ENCODE measurements at places on chromosomes 3 and 15.

DNA sequence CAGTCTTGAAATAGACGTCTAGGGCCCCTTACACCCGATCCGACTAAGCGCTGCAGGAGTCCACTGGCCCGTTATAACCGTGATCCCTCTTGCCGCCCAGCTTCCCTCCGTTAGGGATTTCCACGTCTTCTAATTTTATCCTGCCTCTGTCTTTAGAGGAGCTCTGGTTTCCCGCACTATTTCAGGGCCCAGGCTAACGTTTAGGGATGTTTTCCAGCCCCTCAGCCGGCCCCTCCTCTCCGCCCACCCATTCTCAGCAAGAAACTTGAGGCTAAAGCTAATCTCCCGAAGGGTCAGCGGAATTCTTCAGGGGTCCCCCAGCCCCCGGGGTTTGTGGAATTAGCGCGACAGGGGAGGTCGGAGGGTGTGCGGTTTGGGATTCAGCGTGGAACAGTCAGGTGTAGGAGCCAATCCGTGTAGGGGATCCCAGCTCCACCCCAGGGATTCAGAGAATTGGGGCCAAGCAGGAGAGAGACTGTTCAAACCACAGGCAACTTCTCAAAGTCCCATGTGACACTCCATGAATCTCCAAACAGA lies 1.6 kb downstream of the PTX3 start:
- no peak for DNase-seq

DNA sequence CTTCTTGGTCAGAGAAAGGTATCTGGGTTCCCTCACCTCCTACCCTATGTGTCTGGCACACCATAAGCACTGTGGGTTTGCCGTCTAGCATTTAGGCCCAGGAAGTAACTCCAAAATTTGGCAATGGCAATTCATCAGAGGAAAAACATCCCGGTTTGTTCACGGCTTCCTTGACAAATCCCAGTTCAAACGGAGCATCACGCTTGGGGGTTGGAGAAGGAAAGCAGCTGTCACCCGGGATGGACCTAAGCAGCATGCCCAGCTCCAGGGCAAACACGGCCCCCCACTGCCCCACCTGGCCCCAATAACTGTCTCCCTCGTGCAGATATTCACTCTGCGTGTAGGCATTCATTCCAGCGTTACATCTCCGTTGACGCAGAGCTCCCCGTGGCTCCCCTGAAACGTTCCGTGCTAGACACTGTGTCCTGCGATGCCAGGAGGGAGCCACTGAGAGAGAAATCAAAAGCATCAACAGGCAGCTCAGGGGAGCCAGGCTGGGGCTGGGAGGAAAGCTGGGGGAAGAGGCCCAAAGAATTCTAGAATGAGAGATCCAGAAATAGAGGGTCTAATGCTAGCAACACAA lies 41.4 kb downstream of the NTRK3 start:
- no peak for DNase-seq

- DNase-seq, result no peak
Observed at GRCh38 chr3:182305881-182306665, 487.2 kb upstream of the ATP11B start.

- no peak for DNase-seq
Observed at GRCh38 chr3:113501597-113501996, 13.4 kb downstream of the SPICE1 start.

DNA sequence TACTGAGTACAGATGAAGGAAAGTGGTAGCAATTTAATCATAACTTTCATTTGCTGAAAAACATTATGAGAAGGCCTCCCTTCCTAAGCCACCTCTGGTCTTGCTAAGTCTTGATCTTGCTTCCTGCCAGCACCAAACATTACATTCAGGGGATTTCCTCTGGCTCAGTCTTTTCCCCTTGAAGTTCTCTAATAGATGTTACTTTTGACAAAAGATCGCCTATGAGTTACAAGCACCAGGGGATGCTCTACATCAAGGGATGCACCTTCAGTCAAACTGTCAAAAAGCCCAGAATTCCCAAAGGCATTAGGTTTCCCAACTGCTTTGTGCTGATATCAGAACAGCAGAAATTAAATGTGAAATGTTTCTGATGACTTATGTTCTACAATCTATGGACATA lies 47.3 kb downstream of the AQP9 start:
- no peak for DNase-seq

DNA sequence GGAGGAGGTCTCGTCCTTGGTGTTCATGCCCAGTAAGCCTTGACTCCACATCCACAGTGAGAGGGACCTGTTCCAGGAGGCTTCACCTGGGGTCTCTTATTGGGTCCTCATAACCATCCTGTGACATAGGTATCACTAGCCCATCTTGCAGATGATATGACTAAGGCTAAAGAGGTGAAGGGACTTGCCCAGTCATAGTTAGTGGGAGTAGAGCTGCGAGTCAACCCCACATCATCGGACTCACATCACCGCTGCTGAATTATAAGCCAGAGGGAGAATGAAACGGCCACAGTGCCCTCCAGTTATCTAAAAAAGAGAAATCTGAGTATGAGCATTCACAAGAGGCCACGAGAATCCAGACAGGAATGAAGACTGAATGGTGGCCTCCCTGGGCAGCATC lies 66.0 kb downstream of the MESD start:
- DNase-seq, result no peak

DNA sequence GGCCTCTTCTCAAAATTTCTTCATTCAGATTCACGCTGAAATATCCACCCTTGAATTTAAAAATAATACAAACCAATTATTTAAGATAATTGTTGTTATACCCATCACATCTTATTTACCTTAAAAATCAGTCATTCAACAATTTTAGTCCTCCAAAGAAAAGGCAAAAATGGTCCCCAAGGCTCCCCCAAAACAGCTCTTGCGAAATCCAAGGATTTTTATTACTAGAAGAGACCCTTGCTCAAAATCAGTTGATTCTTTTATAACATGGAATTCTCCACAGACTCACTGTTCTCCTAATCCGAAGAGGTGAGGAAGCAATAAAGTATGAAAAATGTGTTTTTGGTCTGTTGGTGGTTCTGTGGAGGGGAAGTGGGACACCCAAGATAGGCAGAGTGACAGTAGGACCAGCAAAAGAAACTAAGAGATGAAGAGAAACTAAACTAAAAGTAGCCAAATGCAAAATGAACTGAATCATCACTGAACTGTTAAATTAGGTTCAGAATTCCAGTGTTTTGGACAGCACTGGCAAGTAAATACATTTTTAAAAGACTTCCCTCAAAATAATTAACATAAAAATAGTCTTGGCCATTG lies 19.1 kb upstream of the PLCH1 start:
- no peak for DNase-seq

GRCh38 chr3:120488296-120488695 lies 37.5 kb upstream of the FSTL1 start:
- no peak for DNase-seq

DNA sequence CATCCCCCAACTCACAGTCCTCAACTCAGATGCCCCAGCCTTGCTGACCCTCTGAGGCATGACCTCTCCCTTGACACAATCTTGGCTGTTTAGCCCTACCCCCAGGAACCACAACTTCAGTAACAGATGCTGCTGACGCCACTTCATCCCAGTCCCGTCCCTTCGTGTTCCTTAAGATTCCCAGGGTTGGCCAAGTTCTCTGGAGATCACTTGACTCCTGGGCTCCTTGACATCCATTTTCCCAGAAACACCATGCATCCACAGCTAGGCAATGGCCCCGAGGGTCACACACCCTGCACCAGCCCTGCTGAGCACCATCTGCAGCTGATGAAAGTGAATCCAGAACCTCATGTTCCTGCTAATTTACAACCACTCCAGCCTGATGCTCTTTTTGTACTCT lies 6.9 kb downstream of the RTP2 start:
- no peak for DNase-seq

DNA sequence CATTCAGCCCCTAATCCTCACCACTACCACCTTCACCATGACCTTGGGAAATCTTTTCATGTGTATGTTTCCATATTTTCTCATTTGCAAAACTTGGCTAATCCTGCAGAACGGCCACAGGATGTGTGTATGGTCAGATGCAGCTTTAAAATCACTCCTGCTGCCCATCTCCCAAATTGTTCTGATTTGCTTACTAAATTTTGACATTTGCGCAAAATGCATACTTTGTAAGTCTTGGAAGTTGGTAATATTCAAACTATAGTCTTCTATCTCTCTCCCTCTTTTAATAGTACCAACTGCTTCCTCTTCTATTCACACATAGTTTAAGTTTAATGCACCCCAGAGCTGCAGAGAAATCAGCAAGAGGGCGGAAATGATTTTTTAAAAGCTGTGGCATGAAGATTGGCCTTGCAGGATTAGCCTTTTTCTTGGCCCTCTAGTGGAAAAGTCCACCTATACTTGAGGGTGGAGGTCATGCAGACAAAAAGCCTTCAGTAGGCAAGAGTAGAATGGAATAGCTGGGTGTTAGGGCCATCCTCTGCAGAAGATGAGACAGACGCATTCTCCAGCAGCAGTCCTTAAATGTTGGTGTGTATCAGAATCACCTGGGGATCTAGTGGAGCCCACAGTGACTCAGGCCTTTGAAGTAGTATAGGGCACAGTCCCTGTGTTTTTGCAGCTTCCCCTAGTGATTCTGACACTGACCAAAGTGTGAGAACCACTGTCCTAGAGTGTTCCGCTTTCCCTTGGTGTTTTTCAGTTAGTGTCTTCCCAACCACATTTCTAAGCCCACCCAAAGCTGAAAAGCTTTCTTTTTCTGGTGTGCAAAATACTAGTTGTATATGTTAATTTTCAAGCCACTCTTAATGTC lies 181.7 kb downstream of the CHST2 start:
- no peak for DNase-seq

GRCh38 chr3:99023590-99024192 lies 122.2 kb upstream of the DCBLD2 start:
- no peak for DNase-seq

GRCh38 chr3:152060701-152061100 lies 187.3 kb downstream of the SUCNR1 start:
- DNase-seq, result no peak

- no peak for DNase-seq
Observed at GRCh38 chr3:160210799-160211221, 14.4 kb upstream of the C3orf80 start.

DNA sequence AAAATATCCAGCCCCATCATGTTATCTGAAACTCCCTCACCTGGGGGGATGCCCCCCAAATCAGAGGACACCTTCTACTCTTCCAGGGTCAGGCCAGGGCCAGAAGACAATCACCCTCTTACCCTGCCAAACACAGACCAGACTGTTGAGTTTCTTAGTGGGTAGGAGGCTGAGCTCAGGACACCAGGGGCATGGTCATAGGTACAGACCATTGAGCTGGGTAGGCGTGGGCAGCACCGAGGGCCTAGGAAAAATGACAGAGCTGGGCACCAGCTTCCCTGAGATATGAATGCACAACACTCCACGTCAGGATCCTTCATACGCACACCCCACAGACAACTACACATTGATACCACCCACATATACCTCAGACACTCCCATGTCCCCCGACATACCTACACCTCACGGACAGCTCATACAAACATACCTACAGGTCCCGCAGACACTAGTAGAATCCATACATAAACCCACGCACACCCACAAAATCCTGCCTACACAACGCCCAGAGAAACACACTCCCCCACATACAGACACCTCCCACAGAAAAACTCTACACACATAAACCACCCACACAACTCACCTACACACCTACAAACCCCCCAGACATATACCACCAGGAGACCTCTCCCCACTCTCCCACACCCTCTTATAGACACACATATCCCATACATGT lies 11.8 kb downstream of the AP3B2 start:
- DNase-seq, result no peak

- no peak for DNase-seq
Observed at GRCh38 chr3:123766193-123767008, 117.7 kb downstream of the MYLK start.

DNA sequence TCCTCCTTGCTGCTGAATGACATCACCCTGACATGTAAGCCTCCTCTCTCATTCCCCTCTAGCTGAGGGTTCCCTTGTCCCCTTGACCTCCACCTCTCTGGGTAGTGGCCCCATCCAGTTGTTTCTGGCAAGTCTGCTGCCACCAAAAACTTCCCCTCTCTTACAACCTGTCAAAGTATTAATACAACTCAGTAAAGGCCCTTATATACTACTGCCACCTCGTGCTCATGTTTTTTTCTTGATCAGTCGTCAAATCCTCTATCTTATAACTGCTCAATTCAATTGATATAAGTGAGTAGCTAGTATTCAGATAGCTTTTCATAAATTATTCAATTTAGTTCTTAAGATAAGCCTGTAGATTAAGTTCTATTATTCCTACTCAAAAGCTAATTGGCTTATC lies 249.6 kb downstream of the MBNL1 start:
- no peak for DNase-seq

- DNase-seq, result no peak
Observed at GRCh38 chr15:39165020-39165706, 415.7 kb upstream of the THBS1 start.

DNA sequence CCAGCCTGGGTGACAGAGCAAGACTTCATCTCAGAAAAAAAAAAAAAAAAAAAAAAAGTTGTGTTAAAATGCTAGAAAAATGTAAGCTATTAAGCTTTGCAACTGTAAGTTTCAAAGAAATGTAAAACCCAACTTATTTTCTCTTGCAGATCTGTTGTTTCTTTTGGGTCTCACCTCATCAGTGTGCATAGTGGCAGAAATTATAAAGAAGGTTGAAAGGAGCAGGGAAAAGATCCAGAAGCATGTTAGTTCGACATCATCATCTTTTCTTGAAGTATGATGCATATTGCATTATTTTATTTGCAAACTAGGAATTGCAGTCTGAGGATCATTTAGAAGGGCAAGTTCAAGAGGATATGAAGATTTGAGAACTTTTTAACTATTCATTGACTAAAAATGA lies 25.6 kb downstream of the ASTE1 start:
- DNase-seq, result no peak

GRCh38 chr3:195893516-195893915 lies 14.8 kb downstream of the TNK2 start:
- DNase-seq, result no peak

GRCh38 chr15:51198701-51199232 lies 104.1 kb upstream of the TNFAIP8L3 start:
- no peak for DNase-seq

- DNase-seq, result no peak
Observed at GRCh38 chr3:184172681-184173373, 1.8 kb upstream of the AP2M1 start.
